ENCODE measurements at places on chromosomes 2 and 18.

DNA sequence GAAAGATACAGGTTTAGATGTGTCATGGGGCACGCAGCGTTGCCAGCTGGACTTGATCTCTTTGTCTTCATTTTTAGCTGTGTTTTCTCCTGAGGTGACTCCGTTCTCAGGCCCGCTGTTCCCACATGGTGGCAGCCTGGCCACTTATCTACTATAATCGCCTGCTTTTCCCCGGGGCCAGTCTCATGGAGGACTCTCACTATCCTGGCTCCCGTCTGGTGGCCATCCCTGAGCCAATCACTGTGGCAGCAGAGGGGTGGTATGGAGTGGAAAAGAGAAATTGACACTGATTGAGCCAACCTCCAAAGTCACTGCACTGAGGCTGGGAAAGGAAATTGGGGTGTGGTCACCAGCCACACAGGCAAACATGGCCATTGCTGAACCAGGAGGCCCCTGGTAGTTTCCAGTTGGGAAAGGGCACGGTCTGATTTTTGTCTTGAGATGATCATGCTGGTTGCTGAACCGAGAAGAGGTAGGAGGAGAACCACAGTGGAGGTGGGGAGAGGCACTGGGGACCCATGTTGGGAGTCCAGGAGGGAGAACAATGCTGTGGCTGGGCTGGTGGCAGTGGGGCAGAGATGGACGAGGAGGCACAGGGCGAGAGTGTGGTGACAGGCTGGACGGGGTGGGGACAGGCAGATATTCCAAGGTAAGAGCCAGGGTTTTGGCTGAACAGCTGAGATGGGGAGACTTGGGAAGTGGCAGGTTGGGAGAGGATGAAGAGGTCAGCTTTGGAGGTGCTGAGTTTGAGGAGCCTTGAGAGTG is 45.6 kb downstream of the KCNIP3 start:
- DNase-seq = no peak

DNA sequence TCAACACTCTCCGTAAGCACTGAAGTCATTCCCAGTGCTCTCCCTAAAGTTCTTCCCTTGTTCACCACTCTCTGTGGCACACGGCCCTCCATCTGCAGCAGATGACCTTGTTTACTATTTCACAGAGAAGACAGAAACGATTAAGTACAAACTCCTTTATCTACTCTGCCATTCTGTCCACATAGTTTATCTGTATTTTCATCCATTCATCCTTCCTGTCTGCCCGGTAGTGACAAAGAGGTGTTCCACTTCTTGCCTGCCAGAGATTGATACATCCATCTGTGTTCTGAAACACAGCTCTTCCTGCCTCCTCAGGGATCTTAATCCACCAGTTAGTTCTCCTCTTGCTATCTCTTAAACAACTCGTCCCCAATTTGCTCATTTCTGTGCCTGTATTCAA is 77.9 kb upstream of the CD226 start:
- DNase-seq = no peak

GRCh38 chr2:170778900-170779299 is 8.7 kb downstream of the ERICH2 start:
- no peak for DNase-seq

DNA sequence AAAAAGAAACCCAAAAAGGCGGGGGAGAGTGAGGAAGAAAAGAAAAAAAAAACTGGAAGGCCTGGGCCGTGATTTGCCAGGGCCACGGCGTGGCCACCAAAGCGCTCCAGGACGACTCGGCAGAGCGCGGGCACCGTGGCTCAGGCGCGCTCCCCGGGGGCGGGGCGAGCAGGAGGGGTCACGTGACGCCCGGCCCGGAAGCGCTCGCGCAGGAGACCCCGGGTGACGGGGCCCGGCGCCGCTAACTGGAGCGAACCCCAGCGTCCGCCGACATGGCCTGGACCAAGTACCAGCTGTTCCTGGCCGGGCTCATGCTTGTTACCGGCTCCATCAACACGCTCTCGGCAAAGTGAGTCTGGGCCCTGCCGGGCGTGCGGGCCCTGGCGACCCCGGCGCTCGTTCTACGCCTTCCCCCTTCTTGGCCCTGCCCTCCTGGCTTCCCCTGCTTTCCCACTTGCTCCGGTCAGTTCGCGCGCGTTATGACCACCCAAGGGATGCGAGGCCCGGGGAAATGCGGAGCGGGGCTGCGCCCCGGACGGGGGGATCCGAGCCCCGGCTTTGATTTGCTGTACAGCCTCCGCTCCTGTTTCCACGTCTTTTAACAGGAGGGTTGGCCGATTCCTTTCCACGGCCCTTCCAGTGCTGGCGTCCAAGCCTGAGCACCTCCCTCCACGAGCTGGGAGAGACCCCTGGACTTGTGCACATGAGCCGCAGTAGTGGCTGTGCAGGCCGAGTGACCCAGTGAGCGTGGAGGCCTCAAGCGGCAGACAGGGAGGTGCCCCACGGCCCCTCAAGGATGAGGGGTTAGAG is at the start of gene SLC35F6:
Gene SLC35F6, plus strand, starts transcription at position 207 of the 810 bp plus-strand sequence. Its CDS starts 66 bp downstream, at position 273.
- DNase-seq = peak; percentile 77

DNA sequence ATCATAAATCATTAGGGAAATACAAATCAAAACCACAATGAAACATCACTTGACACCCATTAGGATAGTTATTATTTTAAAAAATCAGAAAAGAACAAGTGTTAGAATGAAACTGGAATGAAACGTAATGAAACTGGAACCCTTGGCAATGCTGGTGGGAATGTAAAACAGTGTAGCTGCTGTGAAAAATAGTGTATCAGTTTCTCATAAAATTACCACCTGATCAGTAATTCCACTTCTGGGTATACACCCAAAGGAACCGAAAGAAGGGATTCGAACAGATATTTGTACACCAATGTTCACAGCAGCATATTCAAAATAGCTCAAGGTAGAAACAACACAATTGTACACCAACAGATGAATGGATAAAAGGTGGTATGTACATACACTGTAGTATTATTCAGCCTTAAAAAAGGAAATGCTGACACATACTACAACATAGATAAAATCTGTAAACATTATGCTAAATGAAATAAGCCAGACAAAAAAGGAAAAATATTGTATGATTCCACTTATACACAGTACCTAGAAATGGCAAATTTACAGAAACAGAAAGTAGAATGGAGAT is 27.0 kb downstream of the ROCK1 start:
- no peak for DNase-seq

DNA sequence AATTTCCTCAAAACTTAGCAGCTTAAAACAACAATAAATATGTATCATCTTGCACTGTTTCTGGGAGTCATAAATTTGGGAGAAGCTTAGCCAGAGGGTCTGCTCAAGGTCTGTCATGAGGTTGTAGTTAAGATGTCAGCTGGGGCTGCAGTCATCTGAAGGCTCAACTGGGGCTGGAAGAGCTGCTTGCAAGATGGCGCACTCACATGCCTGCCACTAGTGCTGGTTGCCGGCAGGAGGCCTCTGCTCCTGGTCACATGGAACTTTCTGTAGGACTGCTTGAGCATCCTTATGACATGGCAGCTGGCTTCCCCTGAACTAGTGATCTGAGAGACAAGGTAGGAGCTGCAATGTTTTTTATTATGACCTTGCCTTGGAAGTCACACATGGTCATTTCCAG is 215.5 kb upstream of the HAAO start:
- DNase-seq = no peak

- no peak for DNase-seq
Observed at GRCh38 chr18:7980656-7981055, 413.5 kb downstream of the PTPRM start.

DNA sequence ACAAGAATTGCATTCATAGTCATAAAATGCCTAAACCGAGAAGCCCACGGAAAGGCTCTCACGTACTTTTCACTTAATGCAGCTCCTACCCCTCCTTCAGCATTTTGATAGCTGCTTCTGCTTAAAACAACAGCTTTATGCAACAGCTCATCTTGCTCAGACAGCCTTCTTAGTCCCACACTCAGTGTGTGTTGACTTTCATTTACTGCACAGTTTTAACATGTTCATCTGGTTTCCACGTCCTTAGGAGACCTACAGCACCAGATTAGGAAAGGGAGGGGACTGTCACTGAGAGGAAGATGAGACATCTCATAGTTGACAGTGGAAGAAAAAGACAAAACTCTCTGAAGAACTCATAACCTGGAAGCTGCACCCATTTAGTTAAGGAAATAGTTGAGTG is 435.4 kb downstream of the SETBP1 start:
- no peak for DNase-seq

All from activated T-helper 2 cell treated with anti-CD3 and anti-CD28 coated beads, Interferon-gamma antibody, Interleukin-2, Interleukin-4, amounts not matched to agents 10 μg/mL and 5 μg/mL and 100 μg/mL, durations not matched to agents 14 hours and 24 hours and 36 hours (primary cell).